Psoas muscle (tissue), 8 donors: ENCODE measurements at places on chromosomes 11 and 22. TPM values are rescaled to one million over a fixed set of nuclear protein-coding genes. Genes with fewer than 3 reads are reported as not detected.

The RCOR2 gene
- 0.66 TPM for total RNA-seq

DNA sequence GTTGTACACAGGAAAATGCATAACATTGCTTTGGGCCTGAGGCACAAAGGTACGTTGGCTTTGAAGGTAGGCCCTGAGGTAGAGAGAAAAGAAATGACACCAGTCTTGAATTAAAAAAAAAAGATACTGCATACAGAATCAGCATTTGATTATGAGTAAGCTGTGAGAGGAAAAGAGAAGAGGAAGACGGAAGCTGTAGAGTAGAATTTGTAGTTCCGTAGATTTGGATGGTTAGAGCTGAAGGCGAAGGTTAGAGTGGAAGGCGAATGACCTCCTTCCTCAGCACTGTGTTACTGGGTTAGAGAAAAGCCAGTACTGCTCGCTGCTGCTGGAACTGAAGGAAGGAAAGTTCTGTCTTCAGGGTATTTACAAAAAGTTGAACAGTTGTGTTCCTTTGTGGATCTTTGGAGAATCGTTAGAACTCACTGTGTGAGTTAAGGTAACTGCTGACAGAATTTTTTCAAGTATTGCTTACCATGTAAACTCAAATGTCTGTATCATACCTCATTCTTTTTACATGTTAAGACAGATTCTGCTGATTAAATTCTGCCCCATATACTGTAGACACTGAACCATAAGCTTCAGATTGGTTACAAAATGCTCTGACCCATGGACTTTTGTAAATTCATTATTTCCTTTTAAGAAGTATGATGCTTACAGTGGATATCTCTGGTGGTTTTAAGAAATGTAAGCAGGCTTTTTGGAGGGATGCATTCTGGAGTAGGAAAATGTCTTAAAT, 50.2 kb downstream of the MCAM start:
- DNase-seq, result no peak

DNA sequence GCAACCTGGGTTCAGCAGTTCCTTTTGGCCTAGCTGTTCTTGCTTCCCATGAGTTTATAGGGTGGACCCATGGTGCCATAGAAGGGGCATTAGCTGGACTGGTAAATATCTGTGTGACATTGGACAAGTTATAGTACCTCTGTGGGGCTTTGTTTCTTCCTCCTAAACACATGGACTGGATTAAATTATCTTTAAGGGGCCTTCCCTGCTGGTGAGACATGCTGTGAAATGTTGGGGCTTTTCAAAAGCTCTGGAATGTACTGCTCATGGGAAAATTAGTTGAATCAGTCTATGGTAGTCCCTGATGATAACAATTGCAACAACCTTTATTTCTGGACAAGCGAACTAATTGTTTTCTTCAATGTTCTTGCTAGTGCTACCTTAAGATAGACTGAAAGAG, 276.2 kb downstream of the BLID start:
- no peak for DNase-seq

The GAB4 gene
- not detected for total RNA-seq

The ALDH3B1 gene
- 1.9 TPM for total RNA-seq

DNA sequence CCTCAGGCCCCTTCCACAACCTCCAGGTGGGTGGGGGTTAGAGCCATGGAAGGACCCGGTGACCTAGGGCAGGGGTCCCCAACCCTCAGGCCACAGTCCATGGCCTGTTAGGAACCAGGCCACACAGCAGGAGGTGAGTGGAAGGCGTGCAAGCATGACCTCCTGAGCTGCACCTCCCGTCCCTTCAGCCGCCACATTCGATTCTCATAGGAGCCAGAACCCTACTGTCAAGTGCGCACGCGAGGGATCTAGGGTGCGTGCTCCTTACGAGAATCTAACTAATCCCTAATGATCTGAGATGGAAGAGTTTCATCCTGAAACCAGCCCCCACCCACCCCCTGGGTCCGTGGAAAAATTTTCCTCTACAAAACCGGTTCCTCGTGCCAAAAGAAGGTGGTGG, 3.6 kb upstream of the KRTAP5-4 start:
- DNase-seq, result peak; percentile 12

GRCh38 chr11:35056391-35057093, 82.4 kb upstream of the CD44 start:
- no peak for DNase-seq

DNA sequence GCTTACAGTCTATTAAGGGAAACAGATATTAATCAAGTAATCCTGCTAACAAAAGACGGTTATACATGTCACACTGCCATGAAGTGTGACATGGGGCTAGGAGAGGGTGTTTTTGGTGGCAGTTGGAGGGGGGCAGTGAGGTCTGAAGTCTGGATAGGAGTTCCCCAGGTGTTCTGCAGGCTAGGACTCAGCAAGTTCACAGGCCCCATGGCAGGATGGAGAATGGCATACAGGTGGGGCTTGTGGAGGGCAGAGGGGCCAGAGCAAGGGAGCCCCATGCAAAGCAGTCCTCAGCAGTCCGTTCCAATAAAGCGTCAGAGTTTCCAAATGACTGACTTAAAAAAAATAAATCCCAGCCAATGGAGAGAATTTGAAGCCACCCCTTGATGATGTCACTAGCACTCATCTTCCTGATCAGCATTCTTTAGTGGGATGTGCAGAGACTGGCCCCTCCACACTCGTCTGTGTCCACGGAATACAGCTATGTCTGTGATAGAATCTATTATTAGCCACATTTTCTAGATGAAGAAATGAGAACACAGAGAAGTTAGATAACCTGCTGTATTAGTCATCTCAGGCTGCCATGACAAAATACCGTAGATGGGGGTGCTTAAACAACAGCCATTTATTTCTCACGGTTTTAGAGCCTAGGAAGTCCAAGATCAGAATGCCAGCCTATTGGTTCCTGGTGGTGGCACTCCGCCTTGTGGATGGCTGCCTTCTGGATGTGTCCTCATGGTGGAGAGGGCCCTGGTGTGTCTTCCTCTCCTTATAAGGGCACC, 32.6 kb downstream of the PRDM11 start:
- DNase-seq, result no peak

DNA sequence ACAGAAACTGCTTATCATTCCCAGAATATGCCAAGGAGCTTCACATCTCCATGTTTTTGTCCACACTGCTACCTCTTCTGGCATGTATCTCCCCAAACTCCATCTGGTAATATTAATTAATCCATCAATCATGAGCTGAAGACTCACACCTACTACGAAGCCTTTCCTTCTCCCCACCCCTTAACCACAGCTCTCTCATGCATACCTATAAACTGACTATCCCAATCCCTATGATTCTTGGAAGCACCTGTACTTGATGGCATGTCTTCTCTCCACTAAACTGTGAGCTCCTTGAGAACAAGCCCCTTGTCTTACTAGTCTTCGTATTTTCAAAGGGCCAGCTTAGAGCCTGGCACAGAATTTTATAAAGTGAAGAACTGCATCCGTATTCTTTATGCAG, 47.3 kb downstream of the RELT start:
- no peak for DNase-seq

The ARVCF gene
- total RNA-seq, result 9.8 TPM
